ENCODE measurements at places on chromosomes 7 and 10.

DNA sequence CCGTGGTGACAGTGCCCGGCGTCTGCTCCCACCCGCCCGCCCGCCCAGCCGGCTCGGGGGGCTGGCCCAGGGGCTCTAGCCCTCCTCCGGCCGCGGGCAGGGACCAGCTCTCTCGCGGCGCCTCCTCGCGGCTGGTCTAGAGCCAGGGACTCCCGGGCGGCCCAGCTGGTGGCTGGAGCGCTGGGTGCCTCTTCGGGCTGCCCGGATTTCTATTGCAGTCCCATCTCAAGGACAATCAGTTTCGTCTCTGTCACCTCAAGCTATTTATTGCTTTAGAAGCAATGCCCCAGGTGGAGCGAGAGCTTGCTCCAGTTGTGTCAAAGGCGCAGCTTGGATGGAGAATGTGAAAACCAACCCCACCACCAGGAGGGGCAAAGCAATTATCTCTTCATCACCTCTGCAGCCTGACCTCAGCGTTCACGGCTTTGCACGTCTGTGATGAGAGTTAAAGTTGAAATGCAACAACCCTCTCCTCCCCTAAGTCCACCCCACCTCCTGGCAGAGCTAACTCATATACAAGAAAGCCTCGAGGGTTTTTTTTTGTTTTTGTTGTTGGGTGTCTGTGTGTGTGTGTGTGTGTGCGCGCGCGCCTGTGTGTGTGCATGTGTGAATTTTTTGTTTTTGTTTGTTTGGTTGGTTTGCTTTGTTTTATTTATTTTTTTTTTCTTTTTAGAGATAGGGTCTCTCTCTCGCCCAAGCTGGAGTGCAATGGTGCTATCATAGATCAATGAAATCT is at the start of gene ITGA8:
TSS of gene ITGA8 (minus strand) at position 24 of the 736 bp plus-strand sequence. CDS start 151 bp downstream, outside the sequence.
- no peak for DNase-seq

- DNase-seq, result no peak
Observed at GRCh38 chr7:78197447-78197846, 398.9 kb downstream of the PHTF2 start.

GRCh38 chr7:148699782-148700629 is 1.3 kb downstream of the CUL1 start:
- no peak for DNase-seq

DNA sequence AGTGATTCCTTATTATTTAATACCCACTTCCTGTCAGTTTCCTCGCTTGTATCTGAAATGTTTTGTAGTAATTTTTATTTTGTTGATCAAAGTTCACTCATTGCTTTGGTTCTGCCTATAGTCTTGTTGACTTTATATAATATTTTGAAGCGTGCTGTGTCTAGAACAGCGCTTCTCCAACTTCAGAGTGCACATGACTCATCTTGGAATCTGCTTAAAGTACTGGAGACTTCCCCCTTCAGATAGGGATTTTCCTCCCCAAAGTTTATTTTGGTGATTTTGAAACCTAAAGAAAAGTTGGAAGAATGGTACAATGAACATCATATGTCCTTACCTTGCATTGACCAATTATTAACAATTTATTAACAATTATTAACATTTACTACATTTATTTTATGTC is 5.8 kb downstream of the COMTD1 start:
- no peak for DNase-seq

DNA sequence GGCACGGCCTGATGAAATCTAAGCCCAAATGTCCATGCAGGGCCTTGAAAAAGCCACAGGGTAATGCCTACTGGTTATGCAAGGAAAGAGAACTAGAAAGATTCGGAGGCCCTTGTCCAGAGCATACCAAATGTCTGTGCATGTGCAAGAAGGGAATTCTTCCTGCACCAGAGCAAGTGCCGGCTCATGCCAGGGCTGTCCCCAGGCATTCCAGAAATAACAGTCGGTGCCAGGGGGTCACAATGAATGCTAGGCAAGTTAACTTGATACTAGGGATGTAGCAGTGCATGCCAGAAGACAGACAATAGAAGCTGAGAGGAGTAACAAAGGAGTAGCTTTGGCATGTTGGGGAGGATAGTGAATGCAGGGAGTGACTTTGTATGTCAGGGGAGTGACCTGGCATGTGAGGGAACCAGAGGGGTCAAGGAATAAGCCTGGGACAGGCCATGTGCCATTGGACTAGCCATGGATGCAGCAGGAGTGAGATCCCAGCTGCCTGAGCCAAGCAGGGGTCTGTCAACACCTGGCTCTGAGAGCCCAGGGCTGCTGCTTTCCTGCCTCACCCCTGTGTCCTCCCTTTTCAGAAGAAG is 119.5 kb upstream of the UNC5B start:
- no peak for DNase-seq

GRCh38 chr7:150516956-150517745 is 2.5 kb downstream of the GIMAP7 start:
- no peak for DNase-seq

DNA sequence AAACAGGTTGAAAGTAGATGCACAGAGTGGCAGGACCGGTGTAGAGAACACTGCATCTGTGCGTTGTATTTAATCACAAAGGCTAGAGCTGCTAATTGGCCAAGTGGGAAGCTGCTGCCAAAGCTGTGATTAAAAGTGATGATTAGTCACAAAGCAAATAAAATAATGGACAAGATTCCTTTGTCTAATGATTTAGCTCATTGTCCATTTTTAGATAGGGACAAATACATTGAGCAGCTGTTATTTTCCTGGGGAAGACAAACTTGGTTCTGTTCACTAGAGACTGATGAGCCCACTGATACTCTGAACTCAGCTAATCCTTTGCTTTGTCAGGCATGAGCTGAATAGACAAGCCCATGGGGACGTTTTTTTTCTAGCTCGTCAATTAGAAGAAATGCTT is 19.7 kb downstream of the UBE3C start:
- no peak for DNase-seq

- DNase-seq, result no peak
Observed at GRCh38 chr7:47024991-47025390, 556.9 kb downstream of the TNS3 start.
